ENCODE measurements at places on chromosomes 13 and 19. TPM values are rescaled to one million over a fixed set of nuclear protein-coding genes. Genes with fewer than 3 reads are reported as not detected.

The SLC7A9 gene
- 0.12 TPM for total RNA-seq

The SIAH3 gene
- not detected for total RNA-seq

The CNMD gene
- total RNA-seq: not detected

- peaks cover 23% of the 10 kb centered on the region for H3K4me1 ChIP-seq
- H3K27me3 ChIP-seq: no peaks in the 10 kb centered on the region
- H3K4me3 ChIP-seq: no peak overlapping the region
- H3K36me3 ChIP-seq: no peaks in the 10 kb centered on the region
- no peak for DNase-seq
- H3K27ac ChIP-seq: no peak overlapping the region
Observed at GRCh38 chr13:40781717-40782116, 7.7 kb upstream of the SLC25A15 start.

- H3K36me3 ChIP-seq: no peaks in the 10 kb centered on the region
- no peak overlapping the region for H3K27ac ChIP-seq
- no peaks in the 10 kb centered on the region for H3K4me1 ChIP-seq
- H3K27me3 ChIP-seq: peaks cover 13% of the 10 kb centered on the region
- no peak overlapping the region for H3K4me3 ChIP-seq
Observed at GRCh38 chr13:25151626-25152195, 20.4 kb downstream of the AMER2 start.

DNA sequence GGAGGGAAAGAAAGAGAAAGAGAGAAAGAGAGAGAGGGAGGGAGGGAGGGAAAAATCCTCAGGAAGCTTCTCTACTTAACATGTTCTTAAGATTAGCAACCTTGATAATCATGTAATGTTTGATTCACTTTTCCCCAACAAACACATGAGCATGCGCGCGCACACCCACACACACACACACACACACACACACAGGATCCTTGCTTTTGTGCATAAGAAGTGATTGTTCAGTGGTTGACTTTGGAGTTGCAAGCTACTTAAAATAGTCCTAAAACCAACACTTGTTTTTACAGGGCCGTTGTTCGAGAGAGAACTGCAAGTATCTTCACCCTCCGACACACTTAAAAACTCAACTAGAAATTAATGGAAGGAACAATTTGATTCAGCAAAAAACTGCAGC is 100.0 kb upstream of the RAP2A start:
- no peaks in the 10 kb centered on the region for H3K4me1 ChIP-seq
- no peaks in the 10 kb centered on the region for H3K27me3 ChIP-seq
- no peaks in the 10 kb centered on the region for H3K36me3 ChIP-seq
- no peak for DNase-seq

- DNase-seq: no peak
- peaks cover 3% of the 10 kb centered on the region for H3K36me3 ChIP-seq
- H3K4me1 ChIP-seq: peaks cover 4% of the 10 kb centered on the region
- H3K4me3 ChIP-seq: peak overlapping the region; percentile 5
Observed at GRCh38 chr19:57651654-57651996, 17.1 kb upstream of the ZSCAN4 start.

DNA sequence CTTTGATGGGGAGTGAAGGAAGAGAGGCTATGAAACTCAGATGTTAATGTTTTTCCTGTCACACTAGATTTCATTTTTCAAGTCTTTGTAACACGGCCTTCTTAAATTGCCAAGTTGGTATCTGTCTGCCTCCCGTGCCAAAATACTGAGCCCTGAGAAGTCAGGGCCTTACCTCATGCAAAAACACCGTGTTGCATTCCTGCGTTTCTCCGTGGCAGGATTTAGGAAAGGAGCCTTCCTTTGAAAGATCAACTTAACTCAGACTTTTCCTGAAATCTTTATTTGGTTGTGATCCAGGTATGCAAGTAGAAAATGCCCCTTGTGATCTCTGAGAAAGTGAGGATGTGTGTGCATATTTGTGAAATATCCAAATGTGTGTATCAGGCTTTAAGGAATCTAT is 1291.0 kb upstream of the SLC10A2 start:
- no peaks in the 10 kb centered on the region for H3K4me1 ChIP-seq
- no peaks in the 10 kb centered on the region for H3K36me3 ChIP-seq
- no peak for DNase-seq
- no peak overlapping the region for H3K4me3 ChIP-seq
- H3K27me3 ChIP-seq: no peaks in the 10 kb centered on the region
- H3K27ac ChIP-seq: no peak overlapping the region

DNA sequence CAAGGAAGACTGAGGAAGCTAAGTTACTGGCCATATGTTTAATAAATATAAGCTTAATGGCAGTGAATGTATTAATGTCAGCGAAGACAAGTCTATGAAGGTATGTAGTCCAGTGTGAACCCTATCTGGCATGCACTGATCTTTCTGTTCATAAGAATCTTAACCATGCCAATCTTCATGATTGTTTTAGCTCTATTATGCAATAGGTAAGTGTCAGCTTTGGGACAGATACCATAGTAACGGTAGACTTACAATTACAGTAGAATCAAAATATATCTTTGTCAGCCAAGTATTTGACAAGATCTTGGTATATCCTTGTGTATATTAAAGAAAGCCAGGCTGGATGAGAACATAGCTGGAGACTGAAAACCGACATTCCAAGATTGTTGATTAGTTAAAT is 428.5 kb downstream of the SPRY2 start:
- H3K4me1 ChIP-seq: no peaks in the 10 kb centered on the region
- H3K4me3 ChIP-seq: no peak overlapping the region
- DNase-seq: no peak
- no peaks in the 10 kb centered on the region for H3K27me3 ChIP-seq
- H3K36me3 ChIP-seq: no peaks in the 10 kb centered on the region
- no peak overlapping the region for H3K27ac ChIP-seq

- no peaks in the 10 kb centered on the region for H3K36me3 ChIP-seq
- H3K27ac ChIP-seq: no peak overlapping the region
- H3K4me3 ChIP-seq: no peak overlapping the region
- H3K27me3 ChIP-seq: peaks cover 8% of the 10 kb centered on the region
Observed at GRCh38 chr13:47869776-47870175, 131.3 kb downstream of the SUCLA2 start.

Data from activated CD4-positive, alpha-beta T cell treated with anti-CD3 and anti-CD28 coated beads, Interleukin-2, amount 10 ng/mL, durations not matched to agents 24 days and 14 days (primary cell).